T-helper 2 cell (primary cell): ENCODE measurements at places on chromosomes 4 and X.

- DNase-seq = no peak
Measured at GRCh38 chr4:147828331-147828905, 96.5 kb downstream of the ARHGAP10 start.

DNA sequence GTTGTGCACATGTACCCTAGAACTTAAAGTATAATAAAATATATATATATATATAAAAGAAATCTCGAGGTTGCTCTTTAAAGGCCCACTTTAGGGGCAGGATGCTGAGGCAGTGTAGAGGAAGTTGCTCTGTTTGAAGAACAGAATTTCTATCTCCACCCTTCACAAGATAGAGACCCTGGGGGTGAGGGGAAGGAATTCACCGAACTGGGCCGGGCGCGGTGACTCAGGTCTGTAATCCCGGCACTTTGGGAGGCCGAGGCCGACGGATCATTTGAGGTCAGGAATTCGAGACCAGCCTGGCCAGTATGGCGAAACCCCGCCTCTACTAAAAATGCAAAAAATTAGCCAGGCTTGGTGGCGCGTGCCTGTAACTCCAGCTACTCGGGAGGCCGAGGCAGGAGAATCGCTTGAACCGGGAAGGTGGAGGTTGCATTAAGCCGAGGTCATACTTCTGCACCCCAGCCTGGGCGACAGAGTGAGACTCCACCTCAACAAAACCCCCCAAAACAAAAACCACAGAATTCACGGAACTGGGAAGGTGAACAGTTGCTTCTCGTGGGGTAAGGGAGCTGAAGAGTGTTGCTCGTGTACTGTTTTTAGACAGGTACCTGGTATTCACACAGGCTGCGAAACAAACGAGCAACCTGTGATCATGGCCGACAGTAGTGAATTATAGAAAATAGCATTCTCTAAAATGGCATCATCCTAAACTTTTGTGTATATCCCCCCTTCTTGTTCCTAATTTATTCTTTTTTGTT is 6.2 kb downstream of the PLAC8 start:
- no peak for DNase-seq

DNA sequence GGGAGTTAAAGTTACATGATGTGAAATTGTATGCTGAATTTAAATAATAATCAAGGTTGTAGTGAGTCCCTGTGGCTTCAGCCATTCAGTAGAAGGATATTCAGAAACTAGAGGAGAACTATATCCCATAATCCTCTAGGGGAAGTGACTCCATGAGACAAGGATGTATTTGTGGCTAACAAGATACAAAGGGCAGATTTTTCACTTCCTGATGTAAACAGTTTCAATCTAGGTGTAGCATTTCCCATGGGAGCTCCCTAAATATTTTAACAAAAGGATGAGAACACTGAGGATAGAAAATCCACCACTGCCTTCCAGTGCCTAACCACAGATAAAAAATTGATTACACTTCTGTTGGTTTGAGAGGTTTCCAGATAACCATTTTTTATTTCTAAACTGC is 435.4 kb upstream of the TENM3 start:
- no peak for DNase-seq

DNA sequence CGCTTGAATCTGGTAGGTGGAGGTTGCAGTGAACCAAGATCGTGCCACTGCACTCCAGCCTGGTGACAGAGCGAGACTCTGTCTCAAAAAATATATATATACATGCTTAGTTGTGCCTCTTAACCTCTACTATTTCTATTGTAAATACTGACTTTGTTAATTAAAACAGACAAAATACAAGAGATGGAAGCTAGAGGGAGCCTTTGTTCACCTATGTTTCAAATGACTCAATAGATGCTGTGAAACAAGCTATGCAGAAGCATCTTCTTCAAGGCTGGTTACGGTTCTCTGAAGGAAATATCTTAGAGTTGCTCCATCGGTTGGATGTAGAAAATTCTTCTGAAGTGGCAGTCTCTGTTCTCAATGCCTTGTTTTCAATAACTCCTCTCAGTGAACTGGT is 6.2 kb downstream of the NCAPG start:
- DNase-seq = no peak

DNA sequence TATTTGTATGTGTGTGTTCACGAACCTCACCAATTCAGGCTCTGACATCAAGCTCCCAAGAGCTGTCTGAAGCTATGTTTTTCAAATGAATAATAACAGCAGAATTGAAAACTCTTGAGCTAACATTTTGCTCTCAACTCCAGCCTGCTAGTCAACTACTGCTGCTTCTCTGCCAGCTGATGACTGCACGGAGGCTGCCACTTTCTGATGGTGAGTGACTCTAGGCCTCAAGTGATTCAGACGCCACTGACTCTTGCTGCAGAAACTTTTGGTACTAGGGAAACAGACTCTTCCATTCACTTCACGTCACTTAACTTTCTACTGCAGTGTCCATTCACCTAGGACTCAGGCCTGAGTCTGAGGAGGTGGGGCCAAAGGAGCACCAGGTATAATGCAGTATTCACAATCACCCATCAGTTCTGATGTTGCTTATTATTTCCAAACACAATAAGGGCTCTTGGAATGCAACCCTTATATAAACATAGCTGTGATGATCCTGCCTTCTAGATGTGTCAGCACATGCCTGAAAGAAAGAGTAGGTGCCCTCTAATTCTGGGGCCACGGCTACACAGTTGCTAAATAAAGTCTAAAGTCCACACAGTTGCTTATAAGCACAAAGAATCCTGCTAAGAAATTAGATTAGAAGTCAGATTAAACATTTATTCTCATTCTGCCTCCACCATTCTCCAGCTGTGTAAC is 16.0 kb downstream of the PRDM8 start:
- no peak for DNase-seq

- DNase-seq = no peak
Measured at GRCh38 chr4:148044912-148045352, 313.0 kb downstream of the ARHGAP10 start.

- no peak for DNase-seq
Measured at GRCh38 chr4:44651425-44651824, at the start of gene YIPF7. YIPF7 (minus strand) TSS chr4:44651625; CDS start chr4:44650100, 1,525 bp downstream.

GRCh38 chr4:166422475-166422874 is 549.4 kb downstream of the TLL1 start:
- DNase-seq = no peak

- no peak for DNase-seq
Measured at GRCh38 chr4:119564106-119564505, 64.5 kb downstream of the PDE5A start.

GRCh38 chr4:147327322-147327721 is 153.6 kb upstream of the EDNRA start:
- no peak for DNase-seq

DNA sequence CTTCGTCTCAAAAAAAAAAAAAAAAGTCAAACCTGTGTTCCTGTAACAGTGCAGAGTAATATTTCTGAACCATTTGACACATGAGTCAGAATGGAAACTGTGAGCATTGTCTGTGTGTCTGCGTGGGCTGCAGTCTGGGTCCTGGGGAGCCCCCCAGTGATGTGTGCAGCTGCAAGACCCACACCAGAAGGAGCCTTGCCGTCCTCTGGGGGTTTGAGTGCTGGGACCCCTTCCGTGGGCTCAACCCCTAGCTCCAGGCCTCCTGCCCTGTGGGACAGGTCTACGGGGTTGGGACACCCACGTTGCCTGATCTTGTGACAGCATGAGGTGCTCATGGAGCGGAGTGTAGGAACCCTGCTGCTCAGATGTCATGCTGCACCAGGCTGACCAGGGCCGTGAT is 43.7 kb downstream of the DDX3X start:
- DNase-seq = no peak
